ENCODE measurements at places on chromosomes 3 and 15.

DNA sequence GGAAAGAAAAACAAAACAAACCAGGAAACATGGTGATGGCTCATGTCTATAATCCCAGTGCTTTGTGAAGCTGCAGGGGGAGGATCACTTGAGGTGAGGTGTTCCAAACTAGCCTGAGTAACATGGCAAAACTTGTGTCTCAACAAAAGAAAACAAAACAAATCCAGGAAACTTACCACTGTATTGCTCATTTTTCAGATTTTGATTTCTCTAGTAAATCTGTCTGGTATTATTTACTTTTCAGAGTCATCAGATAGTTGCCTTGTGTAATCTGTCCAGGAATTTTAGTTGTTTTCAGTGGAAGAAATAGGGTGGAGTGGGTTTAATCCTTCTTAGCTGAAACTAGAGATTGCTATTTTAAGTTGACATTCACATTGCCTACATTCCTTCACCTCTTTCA is 91.8 kb upstream of the ALCAM start:
- no peak for DNase-seq

GRCh38 chr3:105629718-105630117 is 239.1 kb downstream of the CBLB start:
- no peak for DNase-seq

GRCh38 chr3:114892880-114893279 is 254.2 kb downstream of the ZBTB20 start:
- no peak for DNase-seq

DNA sequence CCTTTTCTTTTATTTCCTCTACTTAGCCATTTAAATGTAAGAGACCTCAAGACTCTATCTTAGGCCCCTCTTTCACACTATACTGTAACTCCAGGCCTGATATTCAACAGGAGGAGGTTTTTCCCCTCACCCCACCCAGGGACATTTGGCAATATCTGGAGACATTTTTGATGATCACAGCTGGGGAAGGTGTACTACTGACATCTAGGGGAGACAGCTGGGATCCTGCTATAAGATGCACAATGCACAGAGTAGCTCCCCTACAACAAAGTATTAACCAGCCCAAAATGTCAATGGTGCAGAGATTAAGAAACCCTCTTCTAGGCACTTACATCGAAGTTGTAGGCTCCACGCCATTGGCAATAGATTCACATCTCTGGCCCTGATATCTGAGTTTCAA is 517.5 kb upstream of the UBE2E2 start:
- DNase-seq = no peak

DNA sequence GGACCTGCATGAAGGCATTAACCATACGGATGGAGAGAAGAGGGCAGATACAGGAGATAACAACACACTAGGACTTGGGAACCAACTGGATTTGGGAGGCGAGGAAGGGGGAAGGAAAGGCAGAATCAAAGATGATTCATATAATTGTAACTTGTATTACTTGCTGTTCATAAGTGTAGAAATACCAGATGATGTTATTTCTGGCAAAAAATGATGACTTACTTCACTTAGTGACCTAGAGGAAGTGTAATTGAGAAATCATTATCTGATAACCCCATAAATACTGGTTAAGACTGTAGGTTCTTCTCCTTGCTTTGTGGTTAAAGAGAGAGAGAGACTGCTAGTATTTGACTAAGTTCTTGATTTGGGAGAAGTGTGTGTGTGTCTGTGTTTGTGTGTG is 50.5 kb upstream of the GK5 start:
- peak; percentile 2 for DNase-seq

GRCh38 chr15:87609474-87609873 is 647.1 kb downstream of the NTRK3 start:
- peak; percentile 90 for DNase-seq

GRCh38 chr15:63640146-63640545 is 43.0 kb downstream of the FBXL22 start:
- no peak for DNase-seq

GRCh38 chr3:102182162-102182561 is 252.7 kb upstream of the ZPLD1 start:
- no peak for DNase-seq

DNA sequence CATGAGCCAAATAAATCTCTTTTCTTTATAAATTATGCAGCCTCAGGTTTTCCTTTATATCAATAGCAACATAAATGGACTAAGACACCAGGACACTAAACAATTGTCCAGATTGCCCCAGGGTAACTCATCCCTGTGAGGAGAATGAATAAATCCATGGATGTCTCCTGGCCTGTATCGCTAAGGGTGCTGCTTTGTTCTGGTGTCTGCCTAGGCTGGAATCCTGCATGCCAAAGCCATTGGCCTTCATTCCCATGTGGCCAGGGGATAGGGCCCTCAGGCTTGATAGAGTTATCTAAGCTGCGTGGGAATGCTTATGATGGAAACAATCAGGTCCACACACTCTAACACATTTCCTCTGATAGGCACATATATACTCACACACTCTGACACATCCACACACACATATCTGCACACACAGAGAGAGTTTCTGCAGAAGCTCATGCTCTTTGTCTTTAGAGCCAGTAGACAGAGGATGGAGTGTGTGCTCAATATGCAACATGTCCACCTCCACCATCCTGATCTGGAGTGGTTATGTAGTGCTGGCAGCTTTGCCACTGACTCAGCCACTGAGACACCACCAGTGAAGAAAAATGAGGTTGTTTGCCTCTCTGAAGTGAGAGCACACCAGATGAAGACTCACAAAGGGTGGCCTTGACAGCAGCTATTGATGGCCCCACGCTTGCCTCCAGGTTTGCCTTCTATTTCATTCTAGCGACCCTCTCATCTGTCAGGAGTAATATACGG is 24.0 kb upstream of the DGKG start:
- DNase-seq = no peak

- DNase-seq = no peak
Observed at GRCh38 chr3:124260206-124260915, 268.4 kb upstream of the ROPN1 start.

DNA sequence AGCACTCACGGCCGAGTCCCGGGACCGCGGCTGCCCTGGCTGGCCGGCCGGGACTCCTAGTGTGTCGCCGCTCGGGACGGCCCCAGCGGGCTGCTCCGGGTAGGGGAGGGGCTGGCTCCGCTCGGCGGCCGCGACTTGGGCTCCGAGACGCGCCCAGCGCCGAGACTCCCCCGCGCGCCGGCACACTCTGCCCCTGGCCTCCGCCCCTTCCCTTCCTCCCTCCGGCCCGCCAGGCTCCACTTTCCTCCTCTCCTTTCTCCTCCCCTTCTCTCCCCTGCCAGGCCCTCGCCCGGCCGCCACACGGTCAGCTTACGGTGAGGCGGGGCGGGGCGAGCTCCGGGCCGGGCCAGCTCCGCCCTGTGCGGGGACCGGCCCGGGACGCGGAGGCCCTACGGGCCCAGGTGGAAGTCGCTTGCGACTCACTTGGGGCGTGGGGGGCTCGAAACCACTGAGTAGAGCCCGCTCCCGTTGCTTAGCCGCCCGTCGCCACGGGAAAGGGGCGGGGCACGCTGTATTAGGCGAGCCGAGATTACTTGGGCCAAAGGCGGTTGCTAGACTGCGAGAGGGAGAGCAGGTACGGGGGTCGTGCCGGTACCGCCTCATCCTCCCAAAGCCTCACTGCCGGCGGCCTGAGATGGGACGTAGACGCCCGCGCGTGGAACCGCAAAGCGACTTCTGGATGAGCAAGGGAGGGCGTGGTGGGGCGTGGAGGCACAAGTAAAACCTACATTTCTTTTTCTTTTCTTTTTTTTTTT is at the start of gene ITGB5:
Gene ITGB5, minus strand, starts transcription at position 189 of the 755 bp plus-strand sequence. CDS start 365 bp downstream, outside the sequence.
- DNase-seq = peak; percentile 43

GRCh38 chr15:89812011-89812846 is 2.4 kb downstream of the ANPEP start:
- no peak for DNase-seq

- peak; percentile 8 for DNase-seq
Observed at GRCh38 chr3:153087595-153088566, 74.1 kb upstream of the RAP2B start.

DNA sequence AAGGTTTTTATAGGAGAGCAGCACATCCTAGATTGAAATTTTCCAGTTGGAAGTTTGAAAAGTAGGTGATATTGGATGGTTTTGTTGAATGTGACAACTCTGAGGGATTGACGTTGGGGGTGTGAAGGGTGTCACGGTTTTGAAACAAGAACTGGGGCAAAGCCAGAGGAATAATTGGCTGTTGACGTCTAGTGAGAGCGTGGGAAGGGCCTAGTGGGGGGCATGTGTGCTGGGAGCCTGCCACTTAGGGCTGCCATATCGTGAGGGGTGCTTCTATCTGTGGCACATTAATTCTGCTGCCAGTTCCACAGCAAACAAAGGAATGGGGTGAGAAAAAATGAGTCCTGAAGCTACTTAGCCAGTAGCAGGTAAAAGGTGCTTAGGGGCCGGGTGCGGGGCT is 129.4 kb downstream of the LRIG1 start:
- DNase-seq = no peak

- DNase-seq = peak; percentile 9
Observed at GRCh38 chr3:32685543-32686185, 676 bp downstream of the CNOT10 start.

- DNase-seq = no peak
Observed at GRCh38 chr3:14204515-14205284, 26.1 kb downstream of the LSM3 start.

- no peak for DNase-seq
Observed at GRCh38 chr3:38121451-38121831, 15.5 kb downstream of the ACAA1 start.

GRCh38 chr15:79515300-79516027 is 83.3 kb downstream of the MINAR1 start:
- DNase-seq = no peak
